ENCODE measurements at places on chromosomes 4 and X.

GRCh38 chrX:44012484-44013096 is 39.4 kb upstream of the NDP start:
- no peak for DNase-seq

- peak; percentile 44 for DNase-seq
These were observed 30.2 kb upstream of the FAM9C start for GRCh38 chrX:13074297-13075262.

DNA sequence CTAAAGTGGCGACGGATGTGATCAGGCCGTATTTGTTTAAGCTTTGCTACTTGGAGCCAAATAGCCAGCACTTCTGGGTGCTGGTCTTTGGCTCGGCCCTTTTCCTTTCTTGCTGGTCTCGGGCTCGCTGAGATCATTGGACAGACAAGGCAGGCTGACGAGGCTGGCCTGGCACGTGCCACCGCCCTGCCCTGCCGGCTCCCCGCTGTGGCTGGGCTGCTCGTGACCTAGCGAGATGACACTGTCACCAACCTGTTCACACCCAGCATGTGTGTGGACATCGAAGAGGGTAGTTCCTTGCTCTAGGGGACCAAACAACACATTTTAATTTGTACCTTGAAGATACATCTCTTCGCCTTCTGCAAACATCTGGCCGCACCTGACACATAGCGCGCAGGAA is 98.0 kb downstream of the ABLIM2 start:
- DNase-seq, result no peak

- no peak for DNase-seq
These were observed 73.9 kb downstream of the APBB2 start for GRCh38 chr4:41140410-41140809.

DNA sequence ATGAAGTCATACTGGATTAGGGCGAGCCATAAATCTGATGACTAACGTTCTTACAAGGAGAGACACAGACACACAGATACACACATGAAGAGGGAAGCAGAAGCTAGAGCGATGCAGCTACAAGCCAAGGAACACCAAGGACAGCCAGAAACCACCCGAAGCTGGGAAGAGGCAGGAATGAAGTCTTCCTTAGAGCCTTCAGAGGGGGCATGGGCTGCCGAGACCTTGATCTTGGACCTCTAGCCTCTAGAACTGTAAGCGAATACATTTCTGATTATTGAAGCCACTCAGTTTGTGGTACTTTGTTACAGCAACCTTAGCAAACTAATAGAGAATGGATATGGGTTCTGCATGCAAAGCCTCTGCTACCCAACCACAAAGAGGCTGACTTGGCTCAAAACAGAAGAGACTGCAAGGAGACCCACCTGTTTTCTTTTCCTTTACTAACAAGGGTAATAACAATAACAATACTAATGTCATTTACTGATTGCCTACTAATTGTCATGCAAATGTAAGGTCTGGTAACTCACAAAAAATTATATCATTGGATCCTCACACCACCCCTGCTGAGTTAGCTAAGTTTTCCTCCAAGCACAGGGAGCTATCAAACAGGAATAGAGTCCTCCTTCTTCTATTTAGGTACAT is 10.1 kb upstream of the LDB2 start:
- no peak for DNase-seq

GRCh38 chrX:18578546-18578945 is 93.4 kb downstream of the RS1 start:
- no peak for DNase-seq
